Breast epithelium (tissue), 4 donors: ENCODE measurements at places on chromosomes 11 and 22.

GRCh38 chr11:45895553-45896259, 10.3 kb downstream of the MAPK8IP1 start:
- H3K36me3 ChIP-seq: no peaks in the 10 kb centered on the region
- DNase-seq: no peak
- no peak overlapping the region for H3K27ac ChIP-seq
- no peak overlapping the region for H3K4me3 ChIP-seq
- no peaks in the 10 kb centered on the region for H3K4me1 ChIP-seq

GRCh38 chr22:41656556-41656955, 32.1 kb downstream of the SNU13 start:
- no peak for DNase-seq
- no peaks in the 10 kb centered on the region for H3K27me3 ChIP-seq
- no peak overlapping the region for H3K27ac ChIP-seq
- no peaks in the 10 kb centered on the region for H3K4me1 ChIP-seq
- H3K4me3 ChIP-seq: no peak overlapping the region

GRCh38 chr11:68181719-68182451, 31.2 kb downstream of the KMT5B start:
- no peaks in the 10 kb centered on the region for H3K36me3 ChIP-seq
- no peaks in the 10 kb centered on the region for H3K27me3 ChIP-seq
- no peaks in the 10 kb centered on the region for H3K4me1 ChIP-seq
- H3K4me3 ChIP-seq: no peak overlapping the region
- no peak overlapping the region for H3K27ac ChIP-seq
- no peak for DNase-seq

DNA sequence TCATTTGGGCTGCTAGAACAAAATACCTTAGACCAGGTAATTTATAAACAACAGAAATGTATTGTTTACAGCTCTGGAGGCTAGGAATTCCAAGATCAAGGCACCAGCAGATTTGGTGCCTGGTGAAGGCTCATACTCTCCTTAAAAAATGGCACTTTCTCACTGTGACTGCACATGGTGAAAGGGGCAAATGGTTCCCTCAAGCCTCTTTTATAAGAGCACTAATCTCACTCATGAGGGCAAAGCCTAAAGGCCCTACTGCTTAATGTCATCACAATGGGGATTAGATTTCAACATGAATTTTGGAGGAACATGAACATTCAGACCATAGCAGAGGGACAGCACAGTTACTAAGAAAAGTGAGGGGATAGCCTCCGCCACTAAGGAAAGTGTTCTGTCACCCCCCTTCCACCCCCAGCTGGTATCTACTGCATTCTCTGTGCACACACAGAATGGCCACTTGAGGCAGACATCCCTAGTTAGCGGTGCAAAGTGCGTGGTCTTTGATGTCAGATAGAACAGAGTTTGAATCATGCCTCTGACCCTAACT, 47.2 kb upstream of the CEP295 start:
- no peaks in the 10 kb centered on the region for H3K4me1 ChIP-seq
- H3K27ac ChIP-seq: no peak overlapping the region
- no peaks in the 10 kb centered on the region for H3K36me3 ChIP-seq
- no peaks in the 10 kb centered on the region for H3K27me3 ChIP-seq
- DNase-seq: no peak
- H3K4me3 ChIP-seq: no peak overlapping the region

DNA sequence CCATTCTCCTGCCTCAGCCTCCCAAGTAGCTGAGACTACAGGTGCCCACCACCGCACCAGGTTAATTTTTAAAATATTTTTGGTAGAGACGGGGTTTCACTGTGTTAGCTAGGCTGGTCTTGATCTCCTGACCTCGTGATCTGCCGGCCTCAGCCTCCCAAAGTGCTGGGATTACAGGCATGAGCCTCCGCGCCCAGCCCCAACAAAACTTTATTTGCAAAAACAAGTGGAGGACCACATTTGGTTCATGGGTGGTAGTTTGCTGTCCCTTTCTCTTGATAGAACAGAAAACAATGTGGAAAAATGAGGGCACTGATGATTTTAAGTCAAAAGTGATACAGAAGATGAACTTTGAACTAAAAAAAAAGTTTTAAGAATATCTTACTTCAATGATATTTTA, 121.8 kb upstream of the SERPIND1 start:
- no peak for DNase-seq
- H3K27me3 ChIP-seq: no peaks in the 10 kb centered on the region
- H3K27ac ChIP-seq: no peak overlapping the region
- no peaks in the 10 kb centered on the region for H3K4me1 ChIP-seq

DNA sequence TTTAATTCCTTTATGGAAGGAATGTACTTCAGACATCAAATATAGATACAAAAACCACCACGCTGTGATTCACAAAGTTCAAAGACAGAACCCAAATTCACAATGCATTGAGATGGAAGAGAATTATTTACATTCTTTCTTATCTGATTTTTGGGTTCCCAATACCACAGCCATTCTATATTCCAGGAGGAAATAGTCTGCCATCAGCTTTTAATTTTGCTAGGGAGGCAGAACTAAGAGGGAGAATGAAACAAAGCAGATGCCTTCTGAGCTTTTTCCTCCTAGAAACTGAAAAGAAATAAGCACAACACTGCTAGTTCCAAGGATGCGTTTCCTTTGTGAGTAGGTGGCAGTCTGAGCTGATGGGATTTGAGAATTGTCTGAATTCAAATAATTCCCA, 283.0 kb upstream of the NARS2 start:
- H3K27ac ChIP-seq: no peak overlapping the region
- H3K4me3 ChIP-seq: no peak overlapping the region
- no peaks in the 10 kb centered on the region for H3K27me3 ChIP-seq
- H3K36me3 ChIP-seq: no peaks in the 10 kb centered on the region

- H3K4me3 ChIP-seq: no peak overlapping the region
- no peaks in the 10 kb centered on the region for H3K36me3 ChIP-seq
- H3K27ac ChIP-seq: no peak overlapping the region
- no peak for DNase-seq
- H3K27me3 ChIP-seq: no peaks in the 10 kb centered on the region
These were observed 25.3 kb downstream of the SIK2 start for GRCh38 chr11:111627591-111627990.

- no peaks in the 10 kb centered on the region for H3K27me3 ChIP-seq
- no peak overlapping the region for H3K4me3 ChIP-seq
- no peaks in the 10 kb centered on the region for H3K36me3 ChIP-seq
- H3K4me1 ChIP-seq: no peaks in the 10 kb centered on the region
- H3K27ac ChIP-seq: no peak overlapping the region
These were observed 16.3 kb downstream of the KDELR3 start for GRCh38 chr22:38484244-38484643.

DNA sequence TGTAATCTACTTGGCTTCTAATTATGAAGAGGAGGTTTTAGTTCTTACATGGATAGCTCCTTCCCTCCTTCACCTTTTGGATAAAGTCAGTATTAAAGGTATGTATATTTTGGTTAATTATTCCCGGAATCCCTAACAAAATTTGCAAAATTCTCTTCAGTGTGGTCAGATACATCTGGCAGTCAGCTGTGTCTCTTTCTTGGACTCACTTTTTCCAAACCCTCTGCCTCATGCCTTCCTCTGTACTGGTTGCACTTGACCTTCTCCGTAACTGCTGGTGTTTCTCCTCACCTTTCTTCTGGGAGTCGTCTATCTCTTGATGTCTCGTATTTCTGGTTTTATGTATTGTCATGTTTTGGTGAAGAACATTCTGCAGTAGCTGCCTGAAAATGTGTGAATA, 62.5 kb downstream of the PPP6R3 start:
- H3K4me1 ChIP-seq: peaks cover 3% of the 10 kb centered on the region
- DNase-seq: no peak
- no peak overlapping the region for H3K4me3 ChIP-seq
- H3K36me3 ChIP-seq: no peaks in the 10 kb centered on the region
- H3K27me3 ChIP-seq: no peaks in the 10 kb centered on the region

GRCh38 chr11:78876676-78877075, 302.0 kb upstream of the NARS2 start:
- H3K27ac ChIP-seq: no peak overlapping the region
- H3K36me3 ChIP-seq: no peaks in the 10 kb centered on the region
- no peaks in the 10 kb centered on the region for H3K27me3 ChIP-seq
- H3K4me3 ChIP-seq: no peak overlapping the region

- H3K27me3 ChIP-seq: no peaks in the 10 kb centered on the region
- H3K4me3 ChIP-seq: no peak overlapping the region
These were observed 24.5 kb downstream of the BRD1 start for GRCh38 chr22:49803134-49803533.

DNA sequence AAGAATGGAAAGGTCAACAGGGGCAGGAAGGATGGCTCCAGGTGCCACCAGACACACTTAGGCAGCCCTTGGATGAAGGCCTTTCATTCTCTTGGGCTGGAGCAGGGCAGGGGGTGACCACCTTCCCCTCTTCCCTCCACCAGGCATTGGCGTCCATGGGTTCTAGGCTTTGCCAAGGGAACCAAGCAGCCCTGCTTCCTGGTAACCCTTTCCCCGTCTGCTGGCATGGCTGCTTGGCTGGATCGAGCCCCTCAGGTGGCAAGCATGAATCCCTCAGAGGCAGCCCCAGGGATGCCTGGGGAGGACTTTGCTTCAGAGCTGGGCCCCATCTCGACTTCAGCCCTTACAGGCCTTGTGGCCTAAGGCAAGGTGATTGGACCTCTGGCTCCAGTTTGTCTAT, 185.1 kb upstream of the SYT13 start:
- H3K4me1 ChIP-seq: no peaks in the 10 kb centered on the region
- H3K27me3 ChIP-seq: peaks cover 3% of the 10 kb centered on the region
- DNase-seq: no peak
- no peak overlapping the region for H3K27ac ChIP-seq
- H3K36me3 ChIP-seq: no peaks in the 10 kb centered on the region

DNA sequence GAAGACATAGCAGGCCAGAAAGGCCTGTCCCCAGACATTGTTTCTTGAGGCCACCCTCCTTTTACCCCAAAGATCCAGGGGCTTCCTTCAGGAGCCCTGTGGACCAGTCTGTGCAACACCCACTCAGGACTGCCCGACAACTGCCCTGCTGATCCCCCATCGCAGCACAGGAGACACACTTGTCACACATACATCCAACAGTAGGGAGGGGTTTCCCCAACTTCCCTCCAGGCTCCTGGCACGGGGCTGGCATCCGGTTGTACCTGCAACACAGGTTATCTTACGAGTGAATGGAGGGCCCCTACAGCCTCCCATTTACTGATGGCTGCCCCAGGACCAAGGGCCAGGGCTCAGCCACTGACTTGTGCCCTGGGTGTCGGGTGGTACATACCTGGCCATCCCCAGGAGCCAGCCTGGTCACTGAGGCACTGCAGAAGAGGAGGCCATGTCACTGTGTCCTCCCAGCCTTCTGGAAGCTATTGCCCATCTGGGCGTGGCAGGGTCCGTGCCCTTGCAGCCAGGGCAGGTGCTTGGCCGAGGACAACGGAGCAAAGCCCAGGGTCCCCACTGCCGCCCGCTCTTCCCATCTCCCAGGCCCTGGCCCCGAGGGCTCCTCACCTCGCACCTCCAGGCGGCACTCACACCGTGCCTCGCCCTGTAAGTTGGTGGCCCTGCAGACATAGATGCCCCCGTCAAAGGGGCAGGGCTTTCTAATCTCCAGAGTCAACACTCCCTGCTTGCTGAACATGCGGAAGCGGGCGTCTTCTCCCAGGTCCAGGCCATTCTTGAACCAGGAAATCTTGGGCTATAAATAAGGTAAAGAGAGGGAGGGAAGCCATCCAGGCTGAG, 20.8 kb downstream of the MYBPC3 start:
- no peaks in the 10 kb centered on the region for H3K4me1 ChIP-seq
- no peak for DNase-seq
- H3K36me3 ChIP-seq: no peaks in the 10 kb centered on the region
- no peaks in the 10 kb centered on the region for H3K27me3 ChIP-seq

DNA sequence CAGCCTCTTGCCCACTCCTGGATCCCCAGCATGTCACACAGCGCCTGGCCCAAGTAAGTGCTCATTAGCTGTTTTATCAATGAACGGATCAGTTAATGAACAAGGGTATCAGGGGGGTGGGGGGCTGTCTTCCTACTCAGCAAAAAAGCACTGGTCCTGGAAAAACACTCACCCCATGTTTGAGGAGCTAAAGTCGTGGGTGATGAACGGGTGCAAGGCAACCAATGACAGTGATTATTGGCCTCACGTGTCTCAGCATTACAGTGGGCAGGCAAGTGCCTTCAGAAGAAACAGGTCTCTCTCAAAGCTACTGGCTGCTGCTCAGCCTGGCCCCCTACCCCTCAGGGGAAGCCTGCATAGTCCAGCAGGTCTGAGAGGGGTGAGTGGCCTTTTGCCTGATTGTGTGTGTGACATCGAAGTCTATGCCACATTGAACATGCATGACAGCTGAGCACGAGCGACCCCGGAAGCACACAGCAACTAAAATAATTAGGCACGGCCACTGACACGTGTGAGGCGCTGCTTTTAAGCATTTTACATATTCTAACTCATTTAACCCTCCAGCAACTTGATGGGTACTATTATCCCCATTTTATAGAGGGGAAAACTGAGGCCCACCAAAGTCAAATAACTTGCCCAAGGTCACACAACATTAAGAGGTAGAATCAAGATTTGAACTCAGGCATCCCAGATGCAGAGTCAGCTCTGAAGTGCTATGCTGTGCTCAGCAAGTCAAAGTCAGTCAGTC, 2.6 kb upstream of the MS4A10 start:
- no peak for DNase-seq
- no peak overlapping the region for H3K27ac ChIP-seq
- no peaks in the 10 kb centered on the region for H3K27me3 ChIP-seq
- no peaks in the 10 kb centered on the region for H3K36me3 ChIP-seq

GRCh38 chr11:16286095-16286494, 70.3 kb downstream of the SOX6 start:
- no peaks in the 10 kb centered on the region for H3K27me3 ChIP-seq
- no peaks in the 10 kb centered on the region for H3K4me1 ChIP-seq
- H3K4me3 ChIP-seq: no peak overlapping the region
- no peaks in the 10 kb centered on the region for H3K36me3 ChIP-seq
- no peak overlapping the region for H3K27ac ChIP-seq

DNA sequence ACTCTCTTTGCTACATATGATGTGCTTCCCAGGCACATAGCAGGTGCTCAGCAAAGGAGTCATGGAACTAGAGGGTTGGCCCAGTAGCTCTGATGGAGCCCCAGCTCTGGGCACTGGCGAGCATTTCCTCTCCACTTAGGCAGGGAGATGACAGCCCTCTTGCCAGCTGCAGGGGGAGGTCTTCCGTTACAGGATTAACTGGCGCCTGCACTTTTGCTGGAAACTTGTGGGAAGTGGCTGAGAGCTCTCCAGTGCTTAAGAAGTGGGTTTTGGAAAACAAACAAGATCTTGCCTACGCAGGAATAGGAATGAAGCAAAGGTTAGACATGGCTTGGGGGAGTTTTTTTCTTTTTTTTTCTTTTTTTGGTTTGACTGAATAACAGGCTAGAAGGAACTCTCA, 75.5 kb downstream of the MICAL2 start:
- no peak for DNase-seq
- H3K4me1 ChIP-seq: no peaks in the 10 kb centered on the region
- H3K27me3 ChIP-seq: no peaks in the 10 kb centered on the region
- H3K27ac ChIP-seq: peak overlapping the region; percentile 2
- no peaks in the 10 kb centered on the region for H3K36me3 ChIP-seq
